Effector memory CD8-positive, alpha-beta T cell (primary cell): ENCODE measurements at places on chromosomes 7 and 10.

DNA sequence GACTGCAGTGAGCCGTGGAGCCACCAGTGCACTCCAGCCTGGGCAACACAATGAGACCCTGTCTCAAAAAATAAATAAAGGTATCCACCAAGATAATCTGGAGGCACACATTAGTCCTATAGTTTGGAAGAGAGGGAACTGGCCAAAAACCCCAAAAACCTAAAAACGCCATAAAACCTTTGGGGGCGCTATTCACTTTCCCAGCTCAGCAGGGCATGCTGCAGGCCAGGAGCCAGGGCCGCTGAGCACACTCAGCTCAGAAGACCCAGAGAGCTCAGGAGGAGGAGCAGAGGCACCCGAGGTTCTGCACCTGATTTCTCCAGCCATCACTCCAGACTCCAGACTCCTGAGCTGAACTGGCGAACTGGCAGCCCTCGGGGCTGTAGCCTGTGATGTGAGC lies 167.2 kb upstream of the IMMP2L start:
- no peak for DNase-seq
- peaks cover 6% of the 10 kb centered on the region for H3K27me3 ChIP-seq
- no peaks in the 10 kb centered on the region for H3K36me3 ChIP-seq
- H3K27ac ChIP-seq, result no peak overlapping the region

GRCh38 chr10:63241841-63242281 lies 108.7 kb downstream of the NRBF2 start:
- peaks cover 65% of the 10 kb centered on the region for H3K4me1 ChIP-seq
- DNase-seq, result no peak
- H3K4me3 ChIP-seq, result peak overlapping the region; percentile 73

GRCh38 chr10:22934726-22935125 lies 6.9 kb downstream of the ARMC3 start:
- H3K36me3 ChIP-seq, result no peaks in the 10 kb centered on the region
- H3K4me3 ChIP-seq, result no peak overlapping the region
- DNase-seq, result no peak
- no peak overlapping the region for H3K27ac ChIP-seq
- H3K4me1 ChIP-seq, result no peaks in the 10 kb centered on the region

- no peak for DNase-seq
- peaks cover 13% of the 10 kb centered on the region for H3K36me3 ChIP-seq
- peak overlapping the region; percentile 97 for H3K4me3 ChIP-seq
- H3K27ac ChIP-seq, result peak overlapping the region; percentile 97
- H3K27me3 ChIP-seq, result no peaks in the 10 kb centered on the region
These were observed 1.2 kb downstream of the SLC4A2 start for GRCh38 chr7:151060416-151061212.

DNA sequence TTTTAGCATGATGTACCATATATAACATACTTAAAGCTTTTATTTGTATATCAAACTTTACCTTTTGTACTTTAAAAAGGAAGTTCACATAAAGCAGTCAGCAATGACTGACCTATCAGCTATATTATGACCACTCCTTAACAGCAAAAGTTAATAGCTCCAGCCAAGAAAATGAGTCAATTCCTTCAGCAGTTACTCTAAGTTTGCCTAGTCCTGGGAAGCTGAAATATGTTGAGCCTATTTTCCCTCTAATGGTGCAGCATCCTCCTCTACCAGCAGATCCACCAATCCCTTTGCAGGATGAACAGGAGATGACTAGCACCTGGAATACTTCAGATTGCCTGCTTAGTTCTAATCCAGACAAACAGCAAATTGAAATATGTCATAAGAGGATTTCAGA lies 64.2 kb downstream of the CUL2 start:
- H3K36me3 ChIP-seq, result peaks cover 80% of the 10 kb centered on the region
- no peak for DNase-seq
- no peak overlapping the region for H3K4me3 ChIP-seq

DNA sequence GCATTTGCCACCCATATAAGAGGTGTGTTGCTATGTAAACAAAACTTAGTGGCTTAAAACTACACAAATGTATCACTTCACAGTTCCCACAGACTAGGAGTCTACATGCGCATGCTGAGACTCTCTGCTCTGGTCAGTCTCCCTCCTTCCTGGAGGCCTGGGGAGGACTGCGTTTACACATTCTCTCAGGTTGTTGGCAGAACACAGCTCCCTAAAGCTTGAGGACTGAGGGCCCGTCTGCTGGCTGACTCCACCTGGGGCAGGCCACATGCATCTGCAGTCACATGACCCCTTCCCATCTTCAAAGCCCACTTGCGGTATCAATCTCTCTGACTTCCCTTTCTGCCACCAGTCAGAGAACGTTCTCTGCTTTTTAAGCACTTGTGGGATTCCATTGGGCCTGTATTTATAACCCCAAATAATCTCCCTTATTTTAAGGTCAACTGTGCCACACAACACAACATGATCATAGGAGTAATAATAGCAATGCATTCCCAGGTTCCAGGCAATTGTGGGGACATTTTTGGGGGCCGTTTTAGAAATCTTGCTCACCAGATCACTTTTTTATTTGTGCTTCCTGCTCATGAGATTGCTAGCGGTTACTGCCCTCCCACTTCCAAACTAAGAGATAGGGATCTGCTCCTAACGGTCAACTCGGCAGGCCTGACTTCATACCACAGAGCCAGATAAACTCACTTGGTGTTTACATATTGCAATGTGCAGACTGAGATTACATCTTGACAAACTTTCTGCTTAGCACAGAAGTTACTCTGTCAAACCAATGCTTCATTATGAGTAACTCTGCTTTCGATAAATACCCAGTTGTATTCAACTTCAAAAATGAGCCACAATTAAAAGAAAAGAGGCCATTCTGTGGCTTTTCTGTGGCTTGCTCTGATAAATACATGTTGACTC lies 96.3 kb downstream of the ALOX5 start:
- no peaks in the 10 kb centered on the region for H3K27me3 ChIP-seq
- no peaks in the 10 kb centered on the region for H3K36me3 ChIP-seq
- DNase-seq, result peak; percentile 8
- peak overlapping the region; percentile 46 for H3K4me3 ChIP-seq
- peak overlapping the region; percentile 55 for H3K27ac ChIP-seq
- peaks cover 37% of the 10 kb centered on the region for H3K4me1 ChIP-seq

DNA sequence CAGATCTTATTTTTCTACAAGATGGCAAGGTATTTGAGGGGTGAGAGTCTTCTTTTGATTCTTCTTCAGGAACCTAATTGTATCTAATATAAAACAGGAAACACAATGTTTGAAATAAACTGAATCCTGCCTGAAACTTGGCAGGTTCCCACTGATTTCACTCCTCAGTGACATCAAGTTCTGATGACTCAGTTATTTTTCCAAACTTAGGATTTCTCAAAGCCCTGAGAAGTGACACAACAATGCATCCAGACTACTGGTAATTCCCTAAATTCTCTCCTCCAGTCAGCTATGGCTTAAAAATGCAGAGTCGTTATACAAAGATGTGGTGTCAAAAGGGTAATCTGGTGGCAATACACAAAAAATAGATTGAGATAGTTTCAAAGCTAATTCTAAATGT lies 80.9 kb downstream of the ABLIM1 start:
- no peak overlapping the region for H3K4me3 ChIP-seq
- no peaks in the 10 kb centered on the region for H3K4me1 ChIP-seq
- H3K27me3 ChIP-seq, result no peaks in the 10 kb centered on the region
- DNase-seq, result no peak

- no peak for DNase-seq
- H3K27ac ChIP-seq, result no peak overlapping the region
- no peaks in the 10 kb centered on the region for H3K27me3 ChIP-seq
- no peaks in the 10 kb centered on the region for H3K36me3 ChIP-seq
These were observed 478.1 kb downstream of the AUTS2 start for GRCh38 chr7:70076325-70076724.

GRCh38 chr10:131655101-131655849 lies 245.5 kb upstream of the PPP2R2D start:
- no peaks in the 10 kb centered on the region for H3K27me3 ChIP-seq
- H3K27ac ChIP-seq, result no peak overlapping the region
- H3K4me1 ChIP-seq, result no peaks in the 10 kb centered on the region
- no peak overlapping the region for H3K4me3 ChIP-seq
- H3K36me3 ChIP-seq, result no peaks in the 10 kb centered on the region

- H3K27me3 ChIP-seq, result peaks cover 40% of the 10 kb centered on the region
- H3K27ac ChIP-seq, result no peak overlapping the region
These were observed 189.7 kb upstream of the ADCY1 start for GRCh38 chr7:45384499-45384898.

GRCh38 chr10:22988581-22989360 lies 60.9 kb downstream of the ARMC3 start:
- H3K36me3 ChIP-seq, result peaks cover 3% of the 10 kb centered on the region
- DNase-seq, result peak; percentile 78
- H3K27ac ChIP-seq, result peak overlapping the region; percentile 44
- peaks cover 27% of the 10 kb centered on the region for H3K27me3 ChIP-seq
- no peak overlapping the region for H3K4me3 ChIP-seq

DNA sequence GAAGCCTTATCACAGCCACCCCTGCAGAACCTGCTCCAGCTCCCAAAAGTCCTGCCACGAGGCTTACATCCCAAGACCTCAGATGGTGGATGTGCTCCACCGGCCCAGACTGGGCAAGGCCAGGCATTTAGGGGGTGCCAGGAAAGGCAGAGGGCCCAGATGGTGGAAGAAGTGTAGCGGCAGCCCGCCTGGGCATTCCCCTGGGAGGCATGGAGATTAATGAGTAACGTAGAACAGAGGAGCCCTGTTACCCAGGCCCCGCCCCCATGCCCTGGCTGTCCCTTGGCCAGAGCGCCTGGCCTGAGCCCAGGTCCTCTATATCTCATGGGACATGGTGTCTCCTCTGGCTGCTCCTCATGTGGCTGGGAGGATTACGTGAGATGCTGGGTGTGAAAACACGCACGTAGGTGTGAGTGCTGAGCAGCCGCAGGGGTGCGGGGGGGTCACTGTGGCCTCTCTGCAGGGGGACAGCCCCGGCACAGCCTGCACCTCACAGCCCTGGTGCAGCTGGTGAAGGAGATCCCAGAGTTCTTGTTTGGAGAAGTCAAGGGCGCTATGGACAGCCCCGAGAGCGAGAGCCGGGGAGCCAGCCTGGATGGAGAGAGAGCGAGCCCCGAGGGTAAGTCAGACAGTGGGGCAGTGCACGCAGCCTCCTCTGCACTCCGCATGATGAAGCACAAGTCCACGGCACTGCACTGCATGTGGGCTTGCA lies 52.9 kb downstream of the ZNF467 start:
- H3K36me3 ChIP-seq, result peaks cover 13% of the 10 kb centered on the region
- H3K27ac ChIP-seq, result no peak overlapping the region
- no peak for DNase-seq

DNA sequence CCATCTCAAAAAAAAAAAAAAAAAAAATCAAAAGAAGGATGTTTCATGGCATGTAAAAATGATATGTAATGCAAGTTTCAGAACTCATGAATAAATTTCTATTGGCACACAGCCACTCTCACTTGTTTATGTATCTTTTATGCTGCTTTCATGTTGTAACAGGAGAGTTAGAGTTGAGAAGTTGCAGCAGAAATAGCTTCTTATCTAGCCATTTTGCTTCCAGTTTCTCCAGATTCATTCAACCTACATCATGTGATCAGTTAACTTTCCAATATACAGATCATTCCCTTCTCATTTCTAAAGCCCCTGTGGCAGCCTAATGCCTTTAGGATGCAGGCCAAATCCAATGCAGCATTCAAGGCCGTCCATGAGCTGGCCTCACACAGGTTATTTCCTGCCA lies 30.4 kb downstream of the ZNF786 start:
- DNase-seq, result no peak
- H3K4me3 ChIP-seq, result no peak overlapping the region
- H3K36me3 ChIP-seq, result no peaks in the 10 kb centered on the region
- no peak overlapping the region for H3K27ac ChIP-seq
- H3K27me3 ChIP-seq, result no peaks in the 10 kb centered on the region

DNA sequence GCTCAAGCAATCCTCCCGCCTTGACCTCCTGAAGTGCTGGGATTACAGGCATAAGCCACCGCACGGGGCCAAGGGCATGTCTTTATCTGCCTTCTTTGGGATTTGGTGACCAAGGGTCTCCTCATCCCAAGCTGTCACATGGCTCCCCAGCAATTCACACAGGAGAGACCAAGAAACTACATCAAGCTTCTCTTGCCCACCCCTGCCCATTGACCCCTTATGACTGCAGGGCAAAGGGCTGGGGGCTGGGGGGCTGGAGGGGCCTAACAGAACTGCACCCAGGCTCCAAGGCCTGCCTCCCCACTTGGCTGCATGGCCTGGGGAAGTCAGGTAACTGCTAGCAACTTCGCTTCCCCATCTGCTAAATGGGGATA lies 137.1 kb downstream of the SH3PXD2A start:
- no peak overlapping the region for H3K27ac ChIP-seq
- no peak for DNase-seq
- H3K4me1 ChIP-seq, result no peaks in the 10 kb centered on the region
- no peaks in the 10 kb centered on the region for H3K36me3 ChIP-seq
- H3K27me3 ChIP-seq, result no peaks in the 10 kb centered on the region

DNA sequence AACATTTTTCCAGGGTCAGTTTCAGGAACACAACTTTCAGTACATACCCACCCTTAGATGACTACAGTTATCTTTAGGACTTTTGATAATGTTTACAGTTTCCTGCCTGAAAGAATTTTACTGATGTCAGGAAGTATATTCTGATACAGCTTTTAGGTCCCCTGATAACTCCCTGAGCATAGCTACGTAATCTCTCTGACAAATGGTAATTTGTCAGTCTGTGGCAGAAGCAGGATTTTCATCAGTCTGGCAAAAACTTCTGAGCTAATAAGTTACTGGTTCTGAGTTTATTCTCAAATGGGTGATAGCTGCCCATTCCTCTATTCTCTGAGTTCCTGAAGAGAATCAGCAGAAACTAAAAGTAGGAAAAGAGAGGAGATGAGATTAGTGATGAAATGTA lies 270.1 kb upstream of the MTPN start:
- H3K4me3 ChIP-seq, result no peak overlapping the region
- no peak overlapping the region for H3K27ac ChIP-seq
- no peaks in the 10 kb centered on the region for H3K36me3 ChIP-seq
- H3K4me1 ChIP-seq, result no peaks in the 10 kb centered on the region
- no peaks in the 10 kb centered on the region for H3K27me3 ChIP-seq

- no peaks in the 10 kb centered on the region for H3K4me1 ChIP-seq
- DNase-seq, result no peak
- no peak overlapping the region for H3K4me3 ChIP-seq
- no peaks in the 10 kb centered on the region for H3K36me3 ChIP-seq
- no peak overlapping the region for H3K27ac ChIP-seq
- H3K27me3 ChIP-seq, result no peaks in the 10 kb centered on the region
These were observed 90.2 kb downstream of the TMEM26 start for GRCh38 chr10:61363006-61363405.

GRCh38 chr10:82759050-82759449 lies 884.1 kb downstream of the NRG3 start:
- no peak overlapping the region for H3K4me3 ChIP-seq
- no peaks in the 10 kb centered on the region for H3K27me3 ChIP-seq
- DNase-seq, result no peak

DNA sequence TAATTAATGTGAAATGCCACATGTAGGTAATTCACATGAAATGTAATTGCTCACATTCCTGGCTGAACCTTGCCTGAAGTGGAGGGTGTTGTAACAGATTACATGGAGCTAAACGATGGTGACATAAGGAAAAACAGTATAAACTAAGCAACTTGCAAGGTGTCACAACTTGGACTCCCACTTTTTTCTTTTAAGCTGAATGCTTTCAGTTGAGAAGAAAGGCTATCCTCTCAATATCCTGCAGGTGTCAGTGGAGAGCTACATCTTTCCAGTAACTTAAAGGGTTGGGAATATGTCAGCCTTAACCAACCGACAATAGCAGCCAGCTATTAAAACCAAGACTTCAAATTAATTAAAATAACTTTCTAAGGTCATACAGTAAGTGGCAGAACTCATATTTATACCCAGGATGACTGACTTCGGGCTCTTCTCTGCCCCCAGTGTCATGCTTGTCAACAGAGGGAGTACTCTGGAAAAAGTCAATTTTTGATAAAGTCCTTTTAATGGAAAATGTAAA lies 33.7 kb downstream of the NRBF2 start:
- H3K27me3 ChIP-seq, result no peaks in the 10 kb centered on the region
- DNase-seq, result peak; percentile 29
- peaks cover 41% of the 10 kb centered on the region for H3K36me3 ChIP-seq
- H3K4me1 ChIP-seq, result peaks cover 4% of the 10 kb centered on the region
